ENCODE measurements at places on chromosomes 7 and 10.

DNA sequence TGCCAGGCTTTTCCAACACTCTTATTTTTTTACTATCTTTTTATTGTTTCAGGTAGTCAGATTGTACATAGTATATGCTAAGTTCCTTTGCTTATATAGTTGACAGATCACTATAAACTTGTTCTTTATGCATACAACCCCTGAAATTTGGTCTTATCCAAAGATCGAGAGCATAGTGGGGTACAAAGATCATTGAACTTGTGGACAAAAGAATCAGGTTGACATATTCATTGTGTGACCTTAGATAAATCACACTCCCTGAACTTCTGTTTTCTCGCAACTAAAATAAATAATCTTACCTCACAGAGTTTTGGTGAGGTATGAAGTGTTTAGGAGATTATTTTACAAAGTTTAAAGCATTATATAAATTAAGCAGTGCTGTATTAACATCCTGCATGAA lies 22.1 kb downstream of the ZNF277 start:
- DNase-seq, result no peak

- DNase-seq, result peak; percentile 16
These were observed 58.5 kb downstream of the PHYHIPL start for GRCh38 chr10:59234816-59235429.

GRCh38 chr10:23525406-23525805 lies 86.5 kb downstream of the OTUD1 start:
- no peak for DNase-seq

DNA sequence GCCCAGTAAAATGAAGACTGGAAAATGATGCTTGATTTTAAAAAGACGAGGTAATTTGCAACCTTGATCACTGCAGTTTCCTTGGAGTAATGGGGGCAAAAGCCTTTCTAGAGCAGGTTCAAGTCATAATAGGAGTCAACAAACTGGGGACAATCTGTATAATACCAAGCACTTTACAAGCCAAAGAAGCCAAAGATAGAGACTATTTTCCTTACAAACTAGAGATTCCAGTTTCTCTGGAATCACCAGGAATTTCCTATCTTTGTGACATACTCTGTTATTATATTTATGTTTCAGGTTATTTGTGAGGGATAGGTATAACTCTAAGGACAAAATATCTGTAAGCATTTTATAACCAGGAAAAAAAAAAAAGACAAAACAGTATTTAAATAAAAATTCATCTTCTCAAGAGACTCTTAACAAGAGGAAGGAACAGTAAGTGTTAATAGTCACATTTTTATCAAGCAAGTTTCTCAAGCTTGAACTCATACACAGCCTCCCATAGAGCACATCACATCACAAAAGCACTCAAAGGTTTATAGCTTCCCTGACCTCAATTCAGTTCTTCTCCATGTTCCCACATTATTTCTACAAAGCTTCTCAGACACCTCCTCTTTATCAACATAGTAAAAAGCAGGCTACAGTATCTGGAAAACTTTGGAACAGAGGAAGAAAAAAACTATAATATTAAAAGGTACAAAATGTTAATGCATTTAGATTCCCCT lies 18.9 kb downstream of the JMJD1C start:
- DNase-seq, result no peak

DNA sequence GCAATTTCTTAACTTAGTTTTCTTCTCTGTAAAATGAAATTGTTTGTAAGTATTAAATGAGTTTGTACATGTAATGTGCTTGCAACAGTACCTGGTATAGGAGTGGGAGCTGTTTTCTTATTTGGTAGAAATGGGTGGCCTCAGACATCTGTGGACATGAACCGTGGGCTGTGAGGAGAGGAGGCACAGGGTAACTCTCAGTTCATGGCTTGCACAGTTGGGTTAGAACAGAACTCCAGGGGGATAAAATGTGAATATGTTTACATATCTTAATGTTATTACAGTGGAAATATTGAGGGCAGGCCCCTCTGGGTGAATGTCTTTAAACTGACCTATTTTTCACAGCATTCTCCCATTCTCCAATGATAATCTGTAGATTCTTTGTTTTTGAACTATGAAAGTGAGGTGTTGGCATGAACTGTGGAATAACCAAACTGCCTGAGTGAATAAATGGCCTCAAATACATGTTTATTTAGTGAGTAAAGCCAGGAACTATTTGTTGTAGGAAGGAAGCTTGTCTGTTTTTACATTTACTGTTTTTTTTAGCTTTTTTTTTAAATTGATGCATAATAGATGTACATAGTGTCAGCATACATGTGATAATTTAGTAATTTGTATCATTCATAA lies 2.6 kb downstream of the ABCA13 start:
- DNase-seq, result no peak

GRCh38 chr10:83957168-83957947 lies 182.0 kb upstream of the GHITM start:
- no peak for DNase-seq

DNA sequence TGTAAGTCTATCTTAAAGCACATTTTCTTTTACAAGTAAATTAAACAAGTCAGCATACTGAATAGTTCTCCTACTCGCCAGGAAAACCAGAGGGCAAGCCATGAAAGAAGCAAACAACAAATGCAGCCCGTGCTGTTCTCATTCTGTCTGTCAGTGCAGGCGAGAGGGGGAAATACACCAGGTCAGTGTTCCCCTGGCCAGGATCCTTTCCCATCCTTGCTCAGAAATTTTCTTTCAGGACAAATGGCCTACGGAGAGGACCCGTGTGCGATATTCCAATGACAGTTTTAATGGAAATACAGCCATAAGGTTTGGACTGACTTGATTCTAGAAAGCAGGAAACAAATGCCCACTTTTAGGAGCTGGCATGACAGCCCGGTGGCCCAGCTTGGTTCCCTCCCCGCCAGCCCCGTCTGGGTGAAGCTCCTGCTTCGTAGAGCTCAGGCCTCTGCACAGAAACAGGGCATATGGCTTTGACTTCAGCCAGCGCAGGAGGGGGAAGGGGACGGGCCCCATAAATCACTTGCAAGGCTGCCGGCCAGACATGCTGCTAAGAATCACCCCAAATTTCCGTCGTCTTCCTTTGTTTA lies 67.8 kb downstream of the FRMD4A start:
- DNase-seq, result no peak

GRCh38 chr10:51156926-51157325 lies 82.6 kb downstream of the PRKG1 start:
- DNase-seq, result no peak

DNA sequence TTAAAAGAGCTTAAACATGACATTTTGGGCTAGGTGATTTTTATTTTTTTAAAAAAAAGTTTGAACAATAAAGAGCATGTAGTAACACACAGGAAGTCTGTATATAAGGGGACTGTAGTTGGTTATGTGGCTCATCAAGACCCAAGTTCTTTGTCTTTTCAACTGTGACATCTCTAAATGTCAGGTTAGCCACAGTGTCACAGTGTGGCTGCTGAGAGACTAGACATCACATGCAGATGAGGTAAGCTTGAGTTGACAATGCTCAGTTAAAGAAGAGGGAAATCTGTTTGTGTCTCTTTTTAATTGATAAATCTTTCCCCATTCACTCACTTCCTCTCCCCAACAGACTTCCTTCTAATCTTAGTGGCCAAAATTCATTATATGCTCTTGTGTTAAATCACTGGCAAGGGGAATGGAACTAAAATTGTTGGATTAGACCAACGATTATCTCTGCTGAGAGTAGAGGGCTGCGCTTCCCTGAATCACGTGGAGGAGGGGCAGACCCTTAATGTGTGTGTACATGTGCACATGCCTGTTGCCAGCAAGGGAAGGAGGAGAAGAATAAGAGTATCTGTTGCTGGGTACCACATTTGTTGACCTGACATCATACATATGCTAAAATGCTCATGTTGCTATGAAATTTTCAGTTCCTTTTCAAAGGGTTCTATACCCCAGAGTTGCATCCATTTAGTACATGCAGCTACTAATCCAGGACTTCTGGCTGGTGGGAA lies 78.3 kb downstream of the MMRN2 start:
- DNase-seq, result no peak

- DNase-seq, result no peak
These were observed 275.2 kb downstream of the PHTF2 start for GRCh38 chr7:78073609-78074382.

- no peak for DNase-seq
These were observed 18.6 kb downstream of the ST7 start for GRCh38 chr7:116971869-116972268.

DNA sequence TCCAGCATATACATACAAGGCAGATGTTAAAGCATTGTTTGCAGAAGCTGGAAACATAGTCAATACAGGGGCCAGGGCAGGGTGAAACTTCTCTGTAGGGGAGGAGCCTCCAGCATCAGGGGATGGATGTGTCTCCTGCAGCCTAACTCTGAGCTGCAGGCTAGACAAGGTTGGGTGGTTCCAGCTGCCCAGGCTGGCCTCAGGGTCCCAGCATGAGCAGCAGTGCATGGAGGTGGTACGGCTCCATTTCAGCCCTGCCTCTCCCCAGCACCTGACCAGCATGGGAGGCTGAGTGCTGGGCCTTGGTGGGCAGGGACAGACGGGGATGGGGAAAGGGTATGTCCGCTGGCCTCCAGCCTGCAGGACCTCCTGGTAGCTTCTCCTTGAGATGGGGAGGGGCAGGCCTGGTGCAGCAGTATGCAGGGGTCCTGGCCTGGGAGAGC lies 7.4 kb upstream of the TBRG4 start:
- no peak for DNase-seq

GRCh38 chr7:50739744-50740435 lies 42.8 kb downstream of the GRB10 start:
- peak; percentile 61 for DNase-seq

DNA sequence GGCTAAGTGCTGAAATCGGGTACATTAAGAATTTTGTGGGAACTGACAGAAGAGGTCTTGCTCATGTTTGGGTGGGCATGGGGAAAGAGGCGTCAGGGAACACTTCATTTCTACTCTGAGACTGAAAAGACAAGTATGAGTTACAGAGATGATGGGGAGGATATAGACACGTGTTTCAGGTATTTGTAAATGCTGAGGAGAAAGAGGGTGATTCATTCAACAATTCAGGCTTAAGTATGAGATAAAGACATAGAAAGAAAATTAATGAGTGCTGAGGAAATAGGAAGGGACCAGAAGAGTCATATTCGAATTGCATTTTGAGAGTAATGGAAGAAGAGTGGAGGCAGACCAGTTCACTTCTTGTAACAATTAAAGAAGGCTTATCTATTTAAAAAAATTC lies 143.6 kb downstream of the HBP1 start:
- no peak for DNase-seq

GRCh38 chr10:62723375-62723774 lies 81.1 kb upstream of the ADO start:
- no peak for DNase-seq

DNA sequence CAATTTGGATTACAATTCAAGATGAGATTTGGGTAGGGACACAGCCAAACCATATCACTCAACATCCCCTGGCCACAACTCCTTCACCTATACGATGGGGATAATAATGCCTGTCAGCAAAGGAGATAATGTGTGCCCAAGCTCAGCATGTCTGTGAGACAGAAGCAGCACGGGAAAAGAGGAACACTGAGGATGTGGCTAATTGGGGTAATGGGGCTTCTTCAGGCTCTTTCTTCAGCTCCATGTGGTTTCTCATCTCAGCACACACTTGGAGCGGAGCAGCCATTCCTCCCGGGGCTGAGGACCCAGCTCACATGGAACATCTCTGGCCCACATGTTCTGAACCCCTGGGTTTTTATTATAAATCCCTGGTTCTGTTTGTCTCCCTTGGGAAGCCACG lies 136.0 kb upstream of the NAMPT start:
- no peak for DNase-seq

- DNase-seq, result no peak
These were observed 17.5 kb downstream of the KCNMA1 start for GRCh38 chr10:77619964-77620703.

GRCh38 chr10:6124666-6125065 lies 35.8 kb downstream of the RBM17 start:
- no peak for DNase-seq

DNA sequence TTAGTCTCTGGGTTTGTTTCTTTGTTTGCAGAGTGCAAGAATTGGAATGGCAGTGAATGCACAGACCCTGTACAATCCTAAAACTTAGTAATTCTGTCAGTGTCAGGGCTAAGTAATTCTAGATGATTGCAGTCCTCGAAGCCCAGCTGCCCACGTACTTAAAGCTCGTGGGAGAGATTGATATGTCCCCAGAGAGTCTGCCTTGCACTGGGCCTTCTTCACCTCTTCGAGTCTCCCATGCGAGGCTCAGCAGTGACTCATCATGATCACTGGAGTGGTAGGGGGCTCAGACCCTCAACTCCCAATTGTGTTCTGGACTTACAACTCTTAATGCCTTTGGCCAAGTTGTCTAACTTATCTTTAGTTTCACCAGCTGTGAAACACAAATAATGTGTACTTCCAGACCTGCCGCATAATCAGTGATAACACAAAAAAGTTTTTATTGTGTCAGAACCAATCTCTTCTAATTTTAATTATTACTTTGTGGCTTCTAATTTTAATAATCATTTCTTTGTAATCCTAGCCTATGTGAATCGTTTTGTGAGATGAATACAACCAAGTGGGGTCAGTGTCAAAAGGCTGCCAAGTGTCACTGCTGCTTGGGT lies 345.6 kb upstream of the LRGUK start:
- no peak for DNase-seq

DNA sequence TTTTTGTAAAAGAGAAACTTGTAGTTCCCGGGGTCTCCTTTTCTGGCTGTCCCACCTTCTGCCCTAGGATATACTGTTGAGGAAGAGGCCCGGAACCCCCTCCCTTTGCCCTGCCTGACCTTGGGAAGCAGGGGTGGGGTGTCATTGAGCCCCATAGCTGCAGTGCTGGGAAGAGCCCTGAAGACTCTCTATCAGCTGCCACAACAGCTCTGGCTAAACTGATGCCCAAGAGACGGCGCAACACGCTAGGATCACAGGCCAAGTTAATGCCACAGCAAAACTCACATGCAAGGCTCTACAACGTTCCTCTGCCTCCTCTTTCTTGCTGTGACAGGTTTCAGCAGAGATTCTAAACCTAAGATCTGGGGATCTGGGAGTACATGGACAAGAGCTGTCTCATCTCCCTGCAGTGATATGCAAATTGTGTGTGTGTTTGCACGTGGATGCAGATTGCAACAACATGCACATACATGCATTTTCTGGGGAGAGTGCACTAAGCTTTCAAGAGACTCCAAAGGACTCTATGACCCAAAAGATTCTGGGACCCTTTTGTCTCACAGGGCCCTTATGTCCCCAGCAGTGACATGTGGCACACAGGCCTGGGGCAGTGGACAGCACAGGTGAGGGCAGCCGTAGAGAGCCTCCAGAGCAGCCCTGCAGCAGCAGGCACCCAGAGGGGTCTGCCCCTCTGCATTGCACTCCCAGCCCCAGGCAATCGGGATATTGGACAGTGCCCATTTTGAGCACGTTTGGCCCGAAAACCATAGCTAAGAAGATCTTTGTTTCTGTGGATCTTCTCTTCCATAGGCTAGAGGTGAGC lies 2.5 kb downstream of the RASSF4 start:
- no peak for DNase-seq

- no peak for DNase-seq
These were observed 18.5 kb downstream of the ITGB1 start for GRCh38 chr10:32939296-32940111.

DNA sequence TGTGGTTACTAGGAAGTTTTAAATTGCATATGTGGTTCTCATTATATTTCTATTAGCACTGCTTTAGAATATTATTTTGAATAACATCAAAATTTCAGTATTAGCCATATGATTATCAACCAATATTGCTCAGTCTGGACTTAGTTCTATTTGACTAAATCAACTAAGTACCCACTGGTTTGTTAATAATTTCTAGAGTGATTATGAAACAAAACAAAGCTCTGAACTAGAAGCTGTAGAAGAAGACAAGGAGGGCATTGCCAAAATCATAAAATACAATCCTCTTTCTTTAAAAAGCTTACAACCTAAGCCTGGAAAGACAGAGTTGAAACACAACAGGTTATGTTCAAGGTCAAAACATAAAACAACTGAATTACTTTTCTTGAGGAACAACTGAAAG lies 204.7 kb downstream of the KMT2C start:
- DNase-seq, result no peak

All from KG1 (cell line).